ENCODE measurements at places on chromosomes 11 and 22.
A peak's percentile ranks its signal among the peaks of the same experiment; 100 is the strongest.

DNA sequence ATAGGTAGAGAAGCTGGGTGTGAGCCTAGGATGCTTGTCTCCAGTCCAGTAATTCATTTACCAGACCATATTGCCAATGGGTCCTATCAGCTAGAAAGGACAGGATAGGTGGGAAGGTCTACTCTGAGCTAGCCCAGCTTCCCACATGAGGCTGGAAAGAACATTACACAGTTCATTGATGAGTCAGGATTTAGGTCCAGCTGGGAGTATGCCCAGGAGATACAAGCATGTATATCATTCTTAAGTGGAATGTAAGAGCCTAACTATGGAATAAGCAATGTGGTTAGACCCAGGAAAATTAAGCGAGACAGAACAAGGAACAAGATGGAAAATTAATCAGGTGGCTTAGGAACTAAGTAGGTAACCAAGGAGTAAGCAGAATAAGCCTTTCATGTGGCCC, 59.0 kb upstream of the TBCEL start:
- no peak for DNase-seq

- no peak for DNase-seq
These were observed 86.4 kb upstream of the MTNR1B start for GRCh38 chr11:92882828-92883611.

- DNase-seq = peak; percentile 53
These were observed 5.2 kb upstream of the MUC5AC start for GRCh38 chr11:1152316-1153104.

DNA sequence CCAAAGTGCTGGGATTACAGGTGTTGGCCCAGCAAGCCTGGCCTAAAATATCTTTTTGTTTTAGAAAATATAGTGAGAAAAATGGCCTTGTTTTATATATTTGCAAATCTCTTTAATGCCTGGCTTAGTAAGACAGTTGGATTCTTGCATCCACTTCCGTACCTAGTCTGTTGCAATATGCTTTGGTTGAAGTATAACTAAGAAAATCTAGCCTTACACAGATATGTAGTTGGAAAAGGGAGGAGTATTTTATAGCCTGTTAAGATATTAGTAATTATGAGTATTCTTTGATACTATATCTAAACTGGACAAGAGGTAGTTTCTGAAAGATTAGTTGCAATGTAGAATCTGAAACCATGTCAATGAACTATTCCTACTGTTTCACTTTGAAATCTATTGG, 65.1 kb downstream of the ZNRF3 start:
- DNase-seq = no peak

- no peak for DNase-seq
These were observed at the start of gene ELMOD1 for GRCh38 chr11:107590460-107591377. Gene ELMOD1, plus strand, starts transcription at chr11:107591147. Its CDS starts 27,043 bp downstream, at chr11:107618190.

DNA sequence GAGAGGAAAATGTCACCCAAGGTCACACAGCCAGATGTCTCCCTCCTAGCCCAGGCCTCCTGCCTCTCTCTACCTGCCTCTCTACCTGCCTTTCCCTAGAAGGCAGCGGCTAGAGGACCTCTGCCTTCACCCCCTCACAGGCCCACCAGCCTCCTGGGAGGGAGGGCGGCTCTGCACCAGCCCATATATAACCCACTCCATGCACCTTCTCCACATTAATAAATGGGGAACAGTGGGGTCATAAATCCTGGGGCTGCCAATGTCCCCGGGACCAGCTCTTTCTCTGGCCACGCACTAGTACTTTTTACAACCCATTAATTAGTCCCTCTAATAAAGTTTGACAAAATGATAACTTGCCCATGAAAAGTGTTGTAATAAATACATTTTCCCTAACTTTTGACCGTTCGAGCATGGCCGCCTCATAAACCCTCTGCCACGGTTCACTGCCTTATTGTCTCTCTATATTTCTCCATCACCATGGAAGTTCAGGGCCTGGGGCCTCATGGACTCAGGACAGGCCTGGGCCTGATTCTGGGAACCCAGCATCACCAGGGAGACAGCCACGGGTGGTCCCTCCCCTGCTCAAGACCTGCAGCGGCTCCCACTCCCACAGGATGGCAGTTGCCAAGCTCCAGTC, 102.1 kb downstream of the MN1 start:
- DNase-seq = no peak

GRCh38 chr11:66068154-66068821, 1.8 kb upstream of the PACS1 start:
- peak; percentile 40 for DNase-seq
